HCT116 (cell line): ENCODE measurements at places on chromosomes 7 and 10. TPM values are rescaled to one million over a fixed set of nuclear protein-coding genes. Genes with fewer than 3 reads are reported as not detected.

- no peak for DNase-seq
These were observed 18.6 kb upstream of the MEST start for GRCh38 chr7:130473289-130473688.

- peak; percentile 2 for DNase-seq
These were observed 420.4 kb upstream of the SEMA3A start for GRCh38 chr7:84614821-84615501.

DNA sequence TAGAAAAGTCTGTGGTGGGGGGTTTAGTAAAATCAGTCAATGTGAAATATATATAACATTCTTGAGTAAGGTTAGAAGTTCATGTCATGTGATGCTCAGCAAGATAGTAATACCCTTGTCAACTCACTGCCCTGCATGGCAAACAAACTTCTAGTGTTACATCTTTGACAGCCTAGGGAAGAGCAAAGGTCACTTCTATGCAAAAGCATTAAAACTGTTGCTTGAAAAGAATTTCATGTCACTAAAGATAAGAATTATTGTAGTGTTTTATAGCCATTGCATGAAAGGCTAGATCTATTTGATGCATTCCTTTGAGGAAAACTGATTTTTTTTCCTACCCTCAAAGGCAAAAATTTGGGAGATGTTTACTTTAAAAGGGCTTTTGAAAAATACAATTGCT is 176.0 kb downstream of the SKAP2 start:
- DNase-seq = no peak

GRCh38 chr10:110498087-110498981 is 627 bp downstream of the DUSP5 start:
- DNase-seq = no peak

GRCh38 chr10:29392376-29393021 is 103.6 kb downstream of the LYZL1 start:
- no peak for DNase-seq

Gene PTPRZ1
- 0.25 TPM for total RNA-seq

GRCh38 chr7:48045195-48045765 is 9.9 kb downstream of the C7orf57 start:
- DNase-seq = no peak

Gene MICU1
- total RNA-seq = 39.4 TPM
